Chondrocyte (in vitro differentiated cells): ENCODE measurements at places on chromosomes 16 and 17. TPM values are rescaled to one million over a fixed set of nuclear protein-coding genes. Genes with fewer than 3 reads are reported as not detected.

DNA sequence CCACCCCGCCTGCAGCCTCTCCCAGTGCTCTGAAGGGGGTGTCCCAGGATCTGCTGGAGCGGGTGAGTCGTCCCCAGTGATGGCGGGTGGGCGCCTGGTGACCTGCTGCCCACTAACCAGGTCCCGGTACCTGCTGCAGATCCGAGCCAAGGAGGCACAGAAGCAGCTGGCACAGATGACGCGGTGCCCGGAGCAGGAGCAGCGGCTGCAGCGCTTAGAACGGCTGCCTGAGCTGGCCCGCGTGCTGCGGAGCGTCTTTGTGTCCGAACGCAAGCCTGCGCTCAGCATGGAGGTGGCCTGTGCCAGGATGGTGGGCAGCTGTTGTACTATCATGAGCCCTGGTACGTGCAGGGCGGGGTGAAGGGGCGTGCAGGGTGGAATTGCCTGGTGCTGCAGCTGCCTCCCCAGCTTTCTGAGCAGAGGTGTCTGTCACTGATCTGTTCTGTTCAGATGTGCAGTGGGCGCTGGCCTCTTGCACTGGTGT, 3.6 kb downstream of the CDT1 start:
- DNase-seq, result no peak

GRCh38 chr17:73387746-73388577, 76.2 kb upstream of the CDC42EP4 start:
- peak; percentile 79 for DNase-seq

DNA sequence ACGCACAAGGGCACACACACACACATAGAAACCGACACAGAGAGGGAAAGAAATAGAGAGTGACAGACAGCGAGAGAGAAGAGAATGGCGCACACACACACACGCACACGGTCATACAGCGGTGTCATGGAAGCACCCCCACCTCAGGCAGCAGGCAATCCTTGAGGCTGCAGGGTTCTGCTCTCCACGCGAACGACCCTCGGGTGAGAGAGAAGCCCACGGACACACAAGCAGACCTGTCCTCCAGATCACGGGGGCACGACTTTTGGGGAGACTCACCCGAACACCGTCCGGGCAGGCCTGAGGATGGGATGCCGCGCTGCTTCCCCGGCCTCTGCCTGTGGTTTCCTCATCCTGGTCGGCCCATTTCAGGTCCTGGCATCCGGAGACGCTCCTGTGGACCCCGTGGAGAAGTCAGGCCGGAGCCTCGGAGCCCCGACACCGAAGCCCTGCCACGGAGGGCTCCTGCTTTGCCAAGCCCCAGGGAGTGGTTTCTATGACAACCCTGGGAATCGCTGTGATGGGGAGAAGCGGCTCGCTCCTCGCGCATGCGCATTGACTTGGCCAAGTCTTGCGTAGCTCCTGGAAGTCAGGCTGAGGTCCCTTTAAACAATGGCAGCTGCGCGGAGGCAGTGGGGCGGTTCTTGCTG, 118.2 kb upstream of the KCNJ18 start:
- no peak for DNase-seq

GRCh38 chr17:44402564-44403172, 13.2 kb upstream of the ITGA2B start:
- DNase-seq, result no peak

The SLC5A2 gene
- total RNA-seq, result not detected in 3 replicates

- DNase-seq, result no peak
Observed at GRCh38 chr17:51132964-51133319, 12.3 kb upstream of the SPAG9 start.

The CRYBA1 gene
- total RNA-seq, result not detected in 3 replicates

The CCL7 gene
- not detected in 3 replicates for total RNA-seq

DNA sequence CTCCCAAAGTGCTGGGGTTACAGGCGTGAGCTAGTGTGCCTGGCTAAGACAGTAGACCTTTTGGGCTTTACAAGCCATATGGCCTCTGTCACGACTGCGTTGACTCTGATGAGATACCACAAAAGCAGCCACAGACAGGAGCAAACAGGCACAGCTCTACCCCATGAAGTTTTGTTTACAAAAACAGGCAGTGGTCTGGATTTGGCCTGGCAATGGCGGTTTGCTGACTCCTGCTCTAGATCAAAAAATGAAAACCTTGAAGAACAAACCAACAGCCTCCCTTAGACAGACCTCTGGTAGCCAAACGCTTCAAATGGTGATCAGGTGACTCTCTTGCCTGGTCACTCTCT, 20.7 kb downstream of the SLC43A2 start:
- DNase-seq, result no peak

DNA sequence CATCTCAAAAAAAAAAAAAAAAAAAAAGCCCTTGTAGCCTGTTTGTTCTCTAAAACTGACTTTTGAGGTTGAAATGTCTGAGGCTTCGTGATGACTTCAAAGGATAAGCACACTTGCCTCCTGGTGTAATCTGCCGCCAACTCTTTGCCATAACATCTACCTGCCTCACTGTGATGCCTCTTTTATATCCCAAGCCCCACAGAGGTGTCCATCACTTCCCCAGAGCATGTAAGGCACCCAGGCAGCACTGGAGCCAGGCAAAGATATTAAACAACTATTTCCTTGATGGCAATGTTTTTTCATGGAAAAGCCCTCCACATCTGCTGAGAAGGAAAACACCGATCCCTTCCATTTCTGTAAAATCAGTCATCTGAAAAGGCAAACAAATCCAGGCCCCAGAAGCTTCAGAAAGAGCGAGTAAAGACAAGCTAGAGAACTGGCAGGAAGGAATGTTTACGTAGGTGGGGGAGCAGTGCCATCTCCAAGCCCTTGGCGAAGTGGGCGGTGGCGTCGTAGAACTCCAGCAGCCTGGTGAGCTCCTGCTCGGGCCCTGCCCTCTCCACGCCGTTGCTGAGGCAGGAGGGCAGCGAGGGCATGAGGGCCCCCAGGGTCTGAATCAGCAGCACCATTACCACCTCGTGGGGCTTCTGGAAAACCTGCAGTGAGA, 28.6 kb downstream of the COG7 start:
- DNase-seq, result no peak

The MILR1 gene
- total RNA-seq, result not detected in 3 replicates

- no peak for DNase-seq
Observed at GRCh38 chr17:10681866-10682446, 15.4 kb downstream of the SCO1 start.

DNA sequence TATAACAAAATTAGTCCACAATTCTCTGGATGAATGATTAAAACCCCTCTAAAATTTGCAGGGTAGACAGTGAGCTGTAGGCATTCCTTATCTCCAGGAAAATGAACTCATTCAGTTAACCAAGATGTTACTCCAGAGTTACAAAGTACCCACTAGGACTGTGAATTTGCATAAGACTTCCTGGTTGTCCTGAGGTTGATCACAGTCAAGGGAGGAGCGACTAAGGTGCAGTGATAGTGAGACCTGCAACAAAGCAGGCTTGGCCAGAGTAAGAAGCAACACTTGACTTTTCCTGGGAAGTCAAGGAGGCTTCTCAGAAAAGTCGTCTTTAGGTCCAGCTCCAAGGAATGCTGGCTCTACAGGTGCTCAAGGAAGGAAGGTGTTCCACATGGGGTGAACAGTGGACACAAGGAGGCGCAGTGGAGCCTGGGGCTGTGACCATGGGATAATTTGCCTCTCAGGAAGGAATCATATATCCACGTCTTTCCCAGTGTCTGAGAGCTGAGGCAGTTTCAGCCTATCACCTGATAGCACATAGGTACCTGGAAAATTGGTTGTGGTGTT, 821.1 kb upstream of the EEF2KMT start:
- DNase-seq, result no peak

GRCh38 chr16:85699628-85700027, 10.9 kb upstream of the GINS2 start:
- no peak for DNase-seq

- no peak for DNase-seq
Observed at GRCh38 chr17:74601944-74602572, 10.0 kb upstream of the CD300LD start.

GRCh38 chr17:57352665-57353175, 96.4 kb downstream of the MSI2 start:
- DNase-seq, result no peak

DNA sequence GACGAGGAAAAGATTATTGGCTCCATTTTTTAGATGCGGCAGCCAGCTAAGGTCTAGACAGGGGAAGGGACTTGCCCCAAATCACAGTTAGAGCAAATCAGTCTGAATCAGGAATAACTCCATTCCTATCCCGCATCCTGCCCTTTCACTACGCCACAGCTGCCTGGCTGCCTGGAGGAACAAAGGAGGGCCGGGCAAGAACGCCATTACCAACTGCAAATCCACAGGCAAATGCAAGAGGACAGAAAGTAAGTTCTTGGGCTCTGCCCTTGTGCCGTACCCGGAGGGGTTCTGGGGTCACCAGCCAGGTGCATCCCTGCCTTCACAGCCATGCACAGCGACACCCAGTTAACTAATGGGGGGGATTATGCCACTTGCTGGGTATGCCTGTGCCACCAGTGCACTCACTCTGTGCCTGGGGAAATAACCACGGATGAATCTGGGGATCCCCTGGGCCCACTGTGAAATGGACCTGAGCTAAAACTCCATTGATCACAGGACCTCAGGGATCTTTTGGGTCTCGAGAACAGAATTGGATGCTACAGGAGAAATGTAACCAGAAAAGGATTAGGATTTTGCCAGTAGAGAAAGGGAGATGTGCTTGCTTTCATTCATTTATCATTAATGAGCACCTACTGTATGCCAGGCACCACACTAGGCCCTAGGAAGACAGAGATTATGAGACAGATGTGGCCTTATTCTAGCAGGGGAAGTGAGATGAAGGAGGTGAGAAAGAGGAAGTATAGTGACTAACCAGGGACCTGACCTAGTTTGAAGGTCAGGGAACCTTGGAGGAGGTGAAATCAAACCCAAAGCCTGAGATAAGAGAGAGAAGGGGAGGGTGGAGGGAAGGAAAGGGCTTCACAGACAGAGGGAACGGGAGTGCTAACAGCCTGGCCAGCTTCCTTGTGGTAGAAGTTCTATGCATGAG, 17.7 kb downstream of the BCL7C start:
- no peak for DNase-seq

GRCh38 chr16:3017794-3018506, at the start of gene CLDN6:
Gene CLDN6 (minus strand): TSS chr16:3018183. CDS start chr16:3016021, 2,162 bp downstream.
- peak; percentile 92 for DNase-seq

The WBP2 gene
- 45.0 to 62.5 TPM (median 56.5 TPM) in 3 replicates for total RNA-seq

DNA sequence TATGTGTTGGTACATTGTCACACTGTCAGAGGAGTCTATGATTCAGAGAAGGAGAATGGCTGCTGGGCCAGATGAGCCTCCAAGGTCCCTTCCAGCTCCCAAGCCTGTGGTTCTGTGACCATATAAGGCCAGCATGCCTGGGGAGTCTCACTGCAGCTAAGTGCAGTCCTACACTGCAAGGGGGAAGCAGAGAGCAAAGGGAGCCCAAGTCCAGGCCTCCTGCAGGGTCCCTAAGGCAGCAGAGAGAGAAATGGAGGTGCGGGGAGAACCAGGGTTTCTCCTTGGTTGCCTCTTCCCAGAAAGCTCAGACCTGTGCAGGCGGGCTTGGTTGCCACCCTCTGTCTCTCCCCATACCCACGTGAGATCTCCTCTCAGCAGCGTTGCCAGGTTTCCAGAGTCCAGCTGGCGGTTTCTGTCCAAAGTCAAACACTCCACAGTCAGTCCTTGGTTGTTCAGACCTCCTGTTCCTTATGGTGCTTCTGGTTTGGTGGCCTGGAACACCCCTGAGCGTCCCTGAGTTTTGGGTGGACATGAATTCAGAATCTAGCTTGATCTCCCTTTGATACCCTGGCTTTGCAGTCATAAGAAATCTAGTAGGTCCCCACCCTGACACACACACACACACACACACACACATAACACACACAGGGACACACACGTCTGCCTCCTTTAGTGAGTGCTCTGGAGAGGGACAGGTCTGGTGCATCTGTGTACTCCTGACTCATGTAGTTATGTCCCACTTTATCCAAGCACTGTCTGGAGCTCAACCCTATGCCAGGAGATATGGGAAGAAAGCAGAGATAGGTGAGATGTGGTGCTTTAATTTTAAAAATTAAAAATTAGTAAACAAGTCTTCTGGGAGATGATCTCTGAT, 78.8 kb downstream of the GNAO1 start:
- no peak for DNase-seq

- DNase-seq, result no peak
Observed at GRCh38 chr16:942436-943060, 28.2 kb downstream of the LMF1 start.

DNA sequence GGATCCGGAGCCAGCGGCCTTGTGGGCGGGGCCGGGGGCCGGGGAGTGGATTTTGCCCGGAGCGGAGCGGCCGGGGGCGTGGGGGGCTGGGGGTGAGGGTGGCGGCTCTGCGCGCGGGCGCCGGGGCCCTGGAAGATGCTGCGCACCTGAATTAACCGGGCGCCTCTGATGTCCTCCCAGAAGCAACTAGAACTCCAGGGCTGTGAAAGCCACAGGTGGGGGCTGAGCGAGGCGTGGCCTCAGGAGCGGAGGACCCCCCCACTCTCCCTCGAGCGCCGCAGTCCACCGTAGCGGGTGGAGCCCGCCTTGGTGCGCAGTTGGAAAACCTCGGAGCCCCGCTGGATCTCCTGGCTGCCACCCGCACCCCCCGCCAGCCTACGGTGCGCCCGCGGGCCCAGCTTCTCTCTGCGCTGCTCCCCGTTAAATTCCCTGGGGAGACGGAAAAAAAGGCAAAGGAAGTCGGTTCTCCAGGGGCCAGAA, 549 bp downstream of the SLC26A11 start:
- DNase-seq, result no peak

The CFAP97D1 gene
- total RNA-seq, result not detected in 3 replicates

GRCh38 chr16:49632086-49632794, 223.7 kb downstream of the ZNF423 start:
- no peak for DNase-seq

- no peak for DNase-seq
Observed at GRCh38 chr17:57357392-57357784, 101.1 kb downstream of the MSI2 start.

DNA sequence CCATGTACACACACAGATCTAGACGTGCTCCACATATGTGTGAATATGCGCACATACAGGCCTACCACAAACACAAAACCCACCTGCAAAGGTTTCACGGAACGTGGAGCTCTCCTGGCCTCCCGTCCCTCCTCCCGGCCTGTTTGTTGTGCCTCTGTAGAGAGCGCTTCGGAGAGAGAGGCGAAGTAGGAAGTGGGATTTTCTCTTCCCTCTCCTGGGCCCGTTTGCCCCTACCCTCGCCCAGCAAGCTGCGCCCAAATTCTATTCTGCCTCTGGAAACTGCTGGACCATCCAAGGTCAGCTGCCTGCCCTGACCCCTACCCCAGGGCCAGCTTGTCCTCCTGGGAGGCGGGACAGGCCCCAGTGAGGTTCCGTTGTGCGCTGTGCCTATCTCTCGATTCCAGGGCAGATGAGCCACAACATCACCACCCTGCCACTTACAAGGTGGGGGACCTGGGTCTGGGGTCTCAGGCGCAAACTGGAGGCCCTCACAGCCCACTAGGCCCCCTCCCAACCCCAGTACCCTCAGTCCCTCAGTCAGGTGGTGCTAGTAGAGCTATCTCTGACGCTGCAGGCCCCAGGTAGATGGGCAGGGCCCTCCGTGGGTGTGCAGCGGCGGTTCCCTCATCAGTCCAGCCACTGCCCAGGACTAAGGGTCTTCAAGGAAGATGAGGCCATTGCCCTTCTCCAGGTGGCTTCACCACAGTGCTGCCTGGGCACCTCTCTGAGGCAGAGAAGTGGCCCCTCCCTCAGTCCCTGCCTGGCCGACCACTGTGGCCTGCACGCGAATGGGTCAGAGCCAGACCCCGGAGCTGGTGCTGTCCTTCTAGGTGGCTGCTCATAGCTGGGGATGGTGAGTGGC, 54.2 kb downstream of the BEAN1 start:
- DNase-seq, result peak; percentile 68

The GJD3 gene
- 0.32 to 0.41 TPM in 2 of 3 replicates, not detected in the other for total RNA-seq

The SNAI3 gene
- not detected in 3 replicates for total RNA-seq

The KRTAP4-5 gene
- total RNA-seq, result not detected in 3 replicates

GRCh38 chr17:43444223-43445008, 39.4 kb upstream of the DHX8 start:
- no peak for DNase-seq
